Fibroblast of skin of right biceps (primary cell): ENCODE measurements at places on chromosomes 3 and 15.
A peak's percentile ranks its signal among the peaks of the same experiment; 100 is the strongest.

DNA sequence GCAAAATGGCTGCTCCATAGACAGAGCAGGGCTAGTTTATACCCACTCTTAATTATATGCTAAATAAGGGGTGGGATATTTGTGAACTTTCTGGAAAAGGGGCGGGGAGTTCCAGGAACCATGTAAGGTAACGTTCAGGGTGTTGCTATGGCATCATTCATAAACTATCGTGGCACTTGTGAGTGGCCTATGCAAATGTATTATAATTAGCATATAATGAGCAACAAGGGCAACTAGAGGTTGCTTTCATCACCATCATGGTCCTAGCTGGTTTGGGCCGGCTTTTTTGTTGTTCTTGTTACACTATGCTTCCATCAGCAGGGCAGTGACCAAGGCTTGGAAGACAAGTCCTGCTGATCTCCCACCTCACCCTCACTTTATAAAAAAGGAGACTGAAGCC, 43.2 kb upstream of the FGD5 start:
- DNase-seq, result no peak

- DNase-seq, result no peak
These were observed 148.9 kb upstream of the PEX5L start for GRCh38 chr3:180185650-180186049.

- no peak for DNase-seq
These were observed 213.1 kb downstream of the FOXP1 start for GRCh38 chr3:71370467-71370866.

DNA sequence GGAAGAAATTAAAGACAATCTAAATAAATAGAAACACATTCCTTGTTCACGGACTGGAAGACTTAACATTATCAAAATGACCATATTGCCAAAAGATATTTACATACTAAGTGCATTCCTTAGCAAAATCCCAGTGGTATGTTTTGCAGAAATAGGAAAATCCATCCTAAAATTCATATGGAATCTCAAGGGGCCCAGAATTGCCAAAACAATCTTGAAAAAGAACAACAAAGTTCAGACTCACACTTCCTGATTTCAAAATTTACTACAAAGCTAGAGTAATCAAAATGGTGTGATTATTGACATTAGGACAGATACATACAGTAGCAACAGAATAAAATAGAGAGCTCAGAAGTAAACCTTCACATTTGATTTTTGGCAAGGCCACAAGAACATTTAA, 515.5 kb downstream of the OCA2 start:
- DNase-seq, result no peak

DNA sequence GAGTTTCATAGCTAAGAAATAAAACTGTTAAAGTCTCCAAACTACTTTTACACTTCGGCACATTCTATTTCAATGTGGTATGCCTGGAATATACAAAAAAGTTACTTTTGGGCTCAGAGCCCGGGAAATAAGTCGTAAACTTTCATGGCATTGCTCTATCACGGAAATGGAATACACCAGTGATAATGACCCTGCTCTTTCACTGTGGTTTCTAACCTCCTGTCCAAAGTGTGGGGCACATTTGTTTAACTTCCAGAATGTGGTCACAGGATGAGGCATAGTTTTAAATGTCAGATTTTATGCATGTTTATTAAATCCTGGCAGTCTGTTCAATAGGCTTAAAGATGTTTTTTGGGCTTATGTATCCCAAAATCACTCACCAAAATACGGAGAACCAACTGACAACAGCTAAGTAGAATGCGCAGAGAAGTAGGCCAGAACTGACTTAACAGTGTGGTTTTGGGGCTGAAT, 5.1 kb downstream of the CXCR6 start:
- peak; percentile 72 for DNase-seq

- no peak for DNase-seq
These were observed 534.5 kb upstream of the KCNMB2 start for GRCh38 chr3:178001670-178002101.

DNA sequence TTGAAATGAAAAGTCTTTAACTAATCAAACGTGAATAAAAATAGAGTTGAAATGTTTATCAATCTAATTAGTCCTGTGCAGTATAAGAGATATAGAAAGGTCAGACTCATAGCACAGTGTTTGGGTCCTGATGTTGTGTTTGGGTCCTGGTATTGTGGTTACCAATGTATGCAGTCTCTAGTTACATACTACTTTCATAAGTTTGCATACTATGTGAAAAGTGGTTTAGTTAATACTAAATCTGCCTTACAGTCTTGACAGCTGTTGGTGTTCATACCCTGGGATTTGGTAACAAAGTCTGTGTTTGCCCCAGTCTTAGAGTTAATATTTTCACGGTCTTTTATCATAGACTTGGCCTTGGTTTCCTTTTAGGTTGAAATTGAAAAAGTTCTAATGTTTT, 41.7 kb downstream of the KIF15 start:
- DNase-seq, result no peak

- DNase-seq, result peak; percentile 21
These were observed 66.5 kb upstream of the TBL1XR1 start for GRCh38 chr3:177263615-177264368.

GRCh38 chr3:185561958-185562357, 9.6 kb upstream of the LIPH start:
- DNase-seq, result no peak

DNA sequence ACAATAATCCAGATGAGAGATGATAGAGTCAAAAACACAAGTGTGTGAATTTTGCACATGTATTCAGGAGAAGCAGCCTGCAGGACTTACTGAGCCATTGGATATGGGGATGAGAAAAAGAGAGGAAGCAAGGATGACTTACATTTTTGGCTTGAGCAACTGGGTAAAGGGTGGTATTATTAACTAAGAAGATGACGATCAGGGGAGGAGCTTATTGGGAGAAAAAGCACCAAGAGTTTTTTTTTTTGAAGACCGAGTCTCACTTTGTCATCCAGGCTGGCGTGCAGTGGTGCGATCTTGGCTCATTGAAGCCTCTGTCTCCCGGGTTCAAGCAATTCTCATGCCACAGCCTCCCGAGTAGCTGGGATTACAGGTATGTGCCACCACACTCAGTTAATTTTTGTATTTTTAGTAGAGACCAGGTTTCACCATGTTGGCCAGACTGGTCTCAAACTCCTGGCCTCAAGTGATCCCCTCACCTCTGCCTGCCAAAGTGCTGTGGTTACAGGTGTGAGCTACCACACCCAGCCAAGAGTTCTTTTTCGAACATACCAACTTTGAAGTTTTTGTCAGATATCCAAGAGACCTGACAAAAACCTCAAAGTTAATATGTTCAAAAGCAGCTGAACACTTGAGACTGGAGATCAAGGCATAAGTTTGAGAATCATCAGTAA, 14.8 kb upstream of the SH3BP5 start:
- no peak for DNase-seq

- peak; percentile 30 for DNase-seq
These were observed 29.5 kb downstream of the SIAH2 start for GRCh38 chr3:150733373-150733935.

DNA sequence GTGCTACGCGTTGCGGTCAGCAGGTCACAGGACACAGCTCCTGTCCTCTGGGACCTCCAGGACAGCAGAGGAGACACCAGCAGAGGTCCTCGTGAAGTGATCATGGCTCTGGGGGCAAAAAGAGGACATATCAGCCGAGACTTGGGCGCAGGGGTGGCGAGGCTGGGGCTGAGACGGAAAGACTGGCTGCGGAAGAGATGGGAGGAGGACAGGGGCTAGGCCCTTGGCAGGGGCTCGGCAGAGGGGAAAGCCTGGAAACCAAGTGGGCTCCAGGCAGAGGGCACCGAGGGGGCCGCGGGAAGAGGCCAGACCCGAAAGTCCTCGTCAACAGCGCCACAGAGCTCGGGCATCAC, 4.9 kb upstream of the CFAP100 start:
- no peak for DNase-seq

DNA sequence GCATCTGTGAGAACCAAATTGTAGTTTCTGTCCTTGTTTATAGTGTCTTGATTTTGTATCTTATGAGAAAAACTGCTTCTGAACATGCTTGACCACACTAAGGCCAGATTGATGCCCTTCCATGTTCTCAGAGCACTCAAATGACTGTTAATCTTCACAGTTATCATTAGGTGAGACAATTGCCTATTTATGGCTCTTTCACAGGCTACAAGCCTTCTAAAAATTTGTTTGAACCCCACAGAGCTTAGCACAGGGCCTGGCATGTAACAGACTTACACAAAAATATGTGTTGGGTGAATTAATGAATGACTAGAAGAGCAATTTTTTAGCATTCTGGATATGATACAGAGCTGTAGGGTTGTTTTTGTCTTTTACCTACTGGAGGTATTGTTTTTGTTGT, 43.1 kb downstream of the BTLA start:
- no peak for DNase-seq

DNA sequence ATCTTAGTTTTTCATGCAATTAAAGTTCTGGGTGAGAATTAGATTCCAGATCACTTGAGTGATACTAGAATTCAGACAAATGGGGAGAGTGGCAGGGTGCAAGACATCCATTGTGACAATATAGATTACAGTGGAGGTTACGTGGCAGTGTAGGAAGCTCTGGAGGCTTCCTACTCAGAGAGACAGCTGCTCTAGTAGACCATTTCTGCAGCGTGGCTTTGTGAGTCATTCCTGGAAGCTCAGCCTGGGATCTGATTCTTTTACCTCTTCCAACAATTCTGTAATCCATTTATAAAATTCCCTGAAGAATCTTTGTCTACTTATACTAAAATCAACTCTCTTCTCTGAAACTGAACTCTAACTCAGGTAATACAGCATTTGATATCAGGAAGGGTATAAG, 90.4 kb upstream of the ASB14 start:
- peak; percentile 17 for DNase-seq

DNA sequence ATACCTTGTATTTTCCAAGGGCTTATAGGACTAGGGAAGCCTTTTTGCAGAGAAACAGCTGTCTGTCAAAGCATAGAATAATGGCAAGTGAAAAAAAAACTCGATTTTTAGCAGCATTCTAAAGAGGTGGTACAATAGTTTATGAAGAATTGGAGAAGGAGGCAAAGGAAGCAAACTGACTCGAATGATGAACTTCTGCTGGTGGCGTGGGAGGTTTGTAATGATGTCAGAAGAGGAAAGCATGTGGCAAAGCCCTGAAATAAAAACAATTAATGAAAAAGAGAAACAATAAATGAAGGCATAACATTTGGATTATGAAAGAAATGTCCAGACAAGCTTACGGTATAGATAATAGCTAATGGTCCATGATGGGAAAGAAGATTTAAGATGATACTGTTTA, 77.5 kb downstream of the RARB start:
- DNase-seq, result no peak

GRCh38 chr15:48242015-48242414, 35.9 kb downstream of the SLC12A1 start:
- DNase-seq, result no peak

GRCh38 chr15:77009646-77010311, 14.9 kb downstream of the PSTPIP1 start:
- no peak for DNase-seq

DNA sequence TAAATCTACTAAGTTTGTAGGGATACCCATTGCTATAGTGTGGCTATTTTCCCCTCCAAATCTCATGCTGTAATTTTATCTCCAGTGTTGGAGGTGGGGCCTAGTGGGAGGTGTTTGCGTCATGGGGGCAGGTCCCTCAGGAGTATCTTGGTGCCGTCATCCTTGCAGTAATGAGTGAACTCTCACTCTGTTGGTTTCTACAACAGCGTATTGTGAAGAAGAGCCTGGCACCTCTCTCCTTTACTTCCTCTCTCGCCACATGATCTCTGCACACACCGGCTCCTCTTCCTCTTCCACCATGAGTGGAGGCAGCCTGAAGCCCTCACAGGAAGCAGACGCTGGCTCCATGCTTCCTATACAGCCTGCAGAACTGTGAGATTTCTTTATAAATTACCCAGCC, 34.0 kb upstream of the TRPM1 start:
- no peak for DNase-seq

DNA sequence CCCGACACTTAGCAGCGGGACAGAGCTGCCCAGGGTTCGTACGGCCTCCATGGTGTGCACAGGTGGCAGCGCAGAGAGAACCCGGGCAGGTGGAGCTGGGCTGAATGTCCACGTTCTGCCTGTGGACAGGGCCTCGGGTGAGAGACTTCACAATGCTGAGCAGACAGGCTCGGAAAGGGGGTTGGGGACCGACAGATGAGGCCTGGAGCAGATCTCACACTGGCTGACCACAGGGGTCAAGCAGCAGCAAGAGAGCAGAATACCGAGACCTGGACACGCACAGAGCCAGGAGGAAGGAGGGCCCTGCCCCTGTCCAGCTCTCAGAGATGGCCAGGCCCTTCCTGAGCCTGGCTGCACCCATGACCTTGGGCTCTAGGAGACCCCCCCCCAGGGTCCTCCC, 83.0 kb downstream of the VGLL4 start:
- DNase-seq, result no peak

DNA sequence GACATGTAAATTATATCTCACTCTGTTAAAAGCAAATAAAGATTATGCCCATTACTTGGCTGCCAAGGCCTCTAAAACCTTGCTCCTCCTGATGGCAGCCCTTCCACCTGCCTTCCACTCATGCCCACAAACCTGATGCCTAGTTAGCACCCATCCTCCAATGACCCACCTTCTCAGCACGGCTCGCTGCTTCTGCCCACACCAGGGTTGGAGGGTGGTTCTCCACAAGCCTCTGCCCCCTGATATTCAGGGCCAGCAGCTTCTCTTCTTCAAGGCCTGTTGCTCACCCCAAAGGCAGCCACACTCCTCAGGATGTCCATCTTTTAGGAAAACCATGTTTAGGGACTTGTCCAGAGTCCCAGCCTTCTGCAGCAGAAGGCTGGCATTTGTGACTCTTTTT, 263.4 kb upstream of the TLE3 start:
- DNase-seq, result no peak

DNA sequence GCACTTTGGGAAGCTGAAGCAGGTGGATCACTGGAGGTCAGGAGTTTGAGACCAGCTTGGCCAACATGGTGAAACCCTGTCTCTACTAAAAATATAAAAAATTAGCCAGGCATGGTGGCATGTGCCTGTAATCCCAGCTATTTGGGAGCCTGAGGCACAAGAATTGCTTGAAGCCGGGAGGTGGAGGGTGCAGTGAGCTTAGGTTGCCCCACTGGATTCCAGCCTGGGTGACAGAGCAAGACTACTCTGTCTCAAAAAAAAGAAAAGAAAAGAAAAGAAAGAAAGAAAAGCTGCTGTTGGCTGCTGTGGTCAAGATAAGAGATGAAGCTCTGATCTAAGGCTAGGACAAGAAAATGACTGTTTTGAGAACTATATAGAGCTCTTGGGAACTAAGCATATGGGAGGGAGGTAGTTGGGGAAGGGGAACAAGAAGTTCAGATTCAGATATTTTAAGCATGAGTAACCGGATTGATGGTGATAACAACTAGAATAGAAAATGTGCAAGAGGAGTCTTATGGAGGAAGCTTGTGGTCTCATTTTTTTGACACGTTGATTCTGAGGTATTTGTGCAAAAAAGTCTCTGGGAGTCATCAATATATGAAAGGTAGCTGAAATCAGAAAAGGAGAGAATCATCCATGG, 25.7 kb downstream of the DNAH12 start:
- peak; percentile 64 for DNase-seq

DNA sequence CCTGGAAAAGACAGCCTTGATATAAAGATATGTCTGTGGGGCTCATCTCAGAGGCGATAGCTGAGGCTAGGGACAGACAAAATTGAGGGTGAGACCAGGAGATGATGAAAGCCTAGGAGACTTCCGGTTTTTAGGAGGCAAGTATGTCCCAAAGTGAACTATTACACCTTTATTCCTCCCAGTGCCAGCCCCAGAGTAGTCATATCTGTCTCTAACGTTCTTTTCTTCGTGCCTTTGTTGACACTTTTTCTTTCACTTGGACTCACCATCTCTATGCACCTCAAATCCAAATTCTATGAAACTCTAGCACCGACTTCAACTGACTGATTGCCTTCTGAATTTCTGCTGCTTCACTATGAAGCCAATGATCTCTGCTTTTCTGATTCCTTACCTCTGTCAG, 93.8 kb upstream of the RASGRP1 start:
- no peak for DNase-seq

GRCh38 chr3:113747283-113748046, 630 bp downstream of the ATP6V1A start:
- peak; percentile 12 for DNase-seq
